ENCODE measurements at places on chromosomes 5 and 9.

DNA sequence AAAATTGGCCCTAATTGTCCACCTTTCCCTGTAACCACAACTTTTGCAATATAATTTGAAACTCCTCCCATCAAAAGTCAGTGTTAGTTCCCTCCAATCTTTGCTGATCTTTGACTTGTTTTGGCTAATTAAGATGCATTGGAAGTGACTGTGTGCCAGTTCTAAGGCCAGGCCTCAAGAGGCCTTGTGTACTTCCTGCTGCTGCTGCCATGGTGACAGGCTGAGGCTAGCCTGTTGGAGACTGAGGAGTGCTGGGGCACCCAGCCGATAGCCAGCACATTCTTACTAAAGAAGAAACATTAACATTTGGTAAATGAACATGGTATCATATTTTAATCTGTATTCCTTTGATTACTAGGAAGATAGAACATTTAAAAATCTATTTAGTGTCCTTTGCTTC is 86.5 kb downstream of the SREK1 start:
- no peak for DNase-seq

DNA sequence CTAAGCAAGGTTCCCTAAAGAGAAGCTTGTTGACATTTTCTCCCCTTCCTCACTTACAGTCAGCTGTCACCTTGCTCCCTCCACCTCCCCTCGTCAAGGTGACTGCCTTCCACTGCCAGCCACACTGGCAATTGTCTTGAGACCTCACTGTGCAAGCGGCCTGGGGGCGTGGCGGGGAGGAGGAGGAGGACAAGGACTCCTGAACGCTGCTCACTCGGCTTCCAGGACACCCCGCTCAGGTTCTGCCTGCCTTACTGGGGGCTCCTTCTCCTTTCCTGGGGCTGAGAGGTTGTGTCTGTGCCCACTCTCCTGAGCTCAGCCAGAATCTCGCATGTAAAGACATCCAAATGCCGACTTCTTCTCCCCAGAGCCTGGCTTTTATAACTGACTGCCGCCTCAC is 60.3 kb upstream of the LRRTM2 start:
- DNase-seq = no peak

DNA sequence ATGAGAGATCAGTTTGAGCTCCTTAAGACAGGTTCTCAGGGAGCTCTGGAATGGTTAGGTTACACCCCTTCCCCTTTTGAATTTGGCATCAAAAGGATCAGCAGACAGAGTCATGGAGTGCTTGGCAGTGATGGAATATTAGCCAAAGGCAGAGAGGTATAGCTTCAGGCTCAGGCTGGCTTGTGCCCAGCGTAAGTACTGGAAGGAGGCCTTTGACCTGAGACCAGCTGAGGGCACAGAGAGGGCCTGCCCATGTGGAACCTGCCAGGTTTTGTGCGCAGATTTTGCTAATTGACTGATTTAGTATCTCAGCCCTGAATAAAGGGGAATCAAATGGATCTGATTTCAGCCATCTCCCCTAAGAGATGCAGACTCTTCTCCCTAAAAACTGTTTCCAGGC is 81.5 kb downstream of the RGS3 start:
- no peak for DNase-seq

DNA sequence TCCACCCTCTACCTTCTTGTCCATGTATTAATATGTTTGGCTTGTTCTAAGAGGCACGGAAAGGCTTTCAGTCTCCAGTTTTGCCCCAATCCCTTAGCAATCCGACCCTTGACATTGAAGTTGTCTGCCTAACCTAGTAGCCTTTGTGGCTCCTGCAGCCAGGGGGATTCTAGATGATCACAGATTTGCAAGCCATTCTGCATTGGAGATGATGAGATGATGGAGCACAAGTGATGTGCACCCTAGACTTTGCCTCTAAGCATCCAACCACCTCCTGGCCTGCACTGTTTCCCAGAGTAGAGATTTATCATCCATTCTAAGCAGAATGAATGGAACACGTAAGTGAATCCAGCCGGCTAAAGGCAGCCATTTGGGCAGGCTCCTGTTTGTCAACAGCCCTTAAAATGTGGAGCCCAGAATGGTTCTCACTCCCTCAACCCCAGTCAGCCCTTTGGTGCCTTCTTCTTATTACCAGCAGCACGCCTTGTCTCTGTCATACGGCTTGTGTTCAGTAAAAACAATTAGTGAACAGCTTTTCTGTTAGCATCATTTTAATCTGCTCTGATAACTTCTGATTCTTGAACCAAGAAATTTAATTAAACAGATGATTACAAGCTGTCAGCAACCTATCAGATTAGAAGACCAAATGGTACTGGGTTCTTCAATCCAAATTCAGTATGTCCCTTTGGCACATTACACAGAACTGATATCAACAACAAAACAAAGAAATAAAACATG is 5.7 kb upstream of the TRAF1 start:
- DNase-seq = no peak

GRCh38 chr9:19288081-19288480 is 57.6 kb downstream of the DENND4C start:
- DNase-seq = no peak

DNA sequence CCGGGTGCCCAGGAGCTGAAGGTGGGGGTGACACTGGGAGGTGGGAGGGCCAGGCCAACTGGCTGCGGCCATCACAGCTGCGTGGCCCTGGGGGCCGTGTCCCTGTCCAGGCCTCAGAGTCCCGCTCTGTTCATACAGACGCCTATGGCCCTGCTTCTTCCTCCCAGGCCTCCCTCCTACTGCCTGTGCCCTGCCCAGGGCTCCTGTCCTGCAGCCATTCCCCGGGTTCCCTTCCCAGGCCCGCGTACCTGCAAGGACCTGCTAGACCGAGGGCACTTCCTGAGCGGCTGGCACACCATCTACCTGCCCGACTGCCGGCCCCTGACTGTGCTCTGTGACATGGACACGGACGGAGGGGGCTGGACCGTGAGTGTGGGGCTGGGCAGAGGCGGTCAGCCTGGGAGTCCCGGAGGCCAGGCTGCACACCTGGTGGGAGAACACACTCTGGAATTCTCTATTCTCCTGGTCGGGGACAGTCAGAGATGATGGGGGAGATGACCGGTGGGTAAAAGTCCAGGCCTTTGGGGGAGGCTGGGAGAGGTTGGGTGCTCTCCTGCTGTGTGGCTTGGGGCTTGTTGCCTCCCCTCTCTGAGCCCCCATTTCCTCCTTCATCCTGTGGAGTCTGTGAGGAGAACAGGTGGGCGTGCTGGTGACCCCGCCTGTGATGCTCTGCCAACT is 4.5 kb downstream of the FCN2 start:
- no peak for DNase-seq

GRCh38 chr9:20621471-20622329 is 599 bp downstream of the MLLT3 start:
- no peak for DNase-seq

GRCh38 chr5:93274291-93274690 is 306.7 kb downstream of the NR2F1-AS1 start:
- no peak for DNase-seq

DNA sequence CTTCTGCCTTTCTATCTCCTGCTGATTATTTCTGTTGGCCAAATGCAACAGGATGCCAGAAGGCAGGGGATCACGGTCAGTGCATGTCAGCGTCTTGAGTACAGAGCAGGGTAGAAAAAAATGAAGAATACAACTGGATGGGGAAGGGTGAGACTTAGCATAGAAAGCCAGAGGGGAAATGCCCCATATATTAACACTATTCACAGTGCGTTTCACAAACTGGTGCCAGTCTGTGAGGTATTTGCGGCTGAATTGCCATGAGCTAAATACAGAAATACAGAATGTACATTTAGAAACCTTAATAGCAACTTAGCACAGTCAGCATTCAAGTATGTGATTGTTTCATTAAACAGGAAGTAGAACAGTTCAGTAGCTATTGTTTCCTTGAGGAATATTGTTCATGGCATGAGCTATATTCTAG is 31.0 kb upstream of the SLC1A3 start:
- DNase-seq = no peak

DNA sequence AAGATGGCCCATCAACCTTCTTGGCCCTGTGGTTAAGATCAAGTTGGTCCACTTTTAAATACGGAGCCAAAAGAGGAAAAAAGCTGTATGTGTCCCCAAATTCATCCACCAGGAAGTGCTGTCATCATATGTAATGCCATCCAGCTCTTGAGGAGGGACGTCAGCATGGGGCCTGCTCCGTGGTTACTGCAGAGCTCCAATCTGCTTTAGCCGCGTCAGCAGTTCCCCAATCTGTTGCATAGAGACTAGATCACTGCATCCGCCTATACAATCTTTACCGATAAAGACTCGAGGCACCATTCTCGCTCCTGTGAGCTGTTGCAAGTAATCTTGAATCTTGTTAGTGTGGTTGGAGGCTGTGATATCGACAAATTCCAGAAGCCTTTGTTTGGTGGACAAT is 65.7 kb downstream of the GABRA6 start:
- DNase-seq = no peak

DNA sequence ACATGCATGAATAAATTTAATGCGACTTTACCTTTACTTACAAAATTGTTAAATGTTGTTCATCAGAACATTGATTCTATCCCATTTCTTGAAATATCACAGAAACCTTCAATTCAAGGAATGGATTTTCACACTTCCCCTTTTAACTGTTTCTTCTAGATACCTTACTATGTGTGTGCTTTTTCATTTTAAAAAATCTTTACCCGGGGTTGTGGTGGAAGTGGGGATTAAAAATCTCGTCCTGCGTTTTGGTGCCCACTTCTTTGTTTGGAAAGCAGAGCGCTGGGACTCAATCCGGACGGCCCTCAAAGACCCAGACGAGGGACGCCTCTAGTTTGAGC is 5.8 kb upstream of the MEF2C start:
- DNase-seq = no peak

GRCh38 chr5:138458856-138459255 is 6.4 kb upstream of the EGR1 start:
- no peak for DNase-seq

DNA sequence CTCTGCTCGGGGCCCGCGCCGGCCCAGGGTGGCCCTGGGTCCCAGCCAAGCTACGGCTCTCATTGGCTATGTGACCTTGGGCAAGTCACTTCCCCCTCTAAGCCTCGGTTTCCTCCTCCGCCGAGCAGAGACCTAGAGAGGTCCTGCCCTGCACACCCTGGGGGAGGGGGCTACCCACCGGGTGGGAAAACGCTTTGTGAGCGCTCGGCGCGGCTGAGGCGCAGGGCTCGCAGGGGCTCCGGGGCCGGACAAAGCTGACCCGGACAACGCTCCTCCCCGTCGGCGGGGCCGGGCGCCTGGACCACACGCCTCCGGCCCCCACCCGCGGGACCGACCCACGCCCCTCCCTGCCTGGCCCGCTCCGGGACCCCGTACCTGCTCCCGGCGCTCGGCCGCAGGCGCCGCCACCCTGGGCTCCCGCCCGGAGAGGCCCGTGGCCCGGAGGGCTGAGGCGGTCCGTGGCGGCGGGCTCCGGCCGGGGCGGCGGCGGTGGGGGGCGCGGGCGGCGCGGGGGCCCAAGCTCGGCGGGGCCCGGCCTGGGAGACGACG is 85.7 kb upstream of the MELK start:
- no peak for DNase-seq

GRCh38 chr5:173627860-173628392 is 11.5 kb upstream of the BOD1 start:
- DNase-seq = no peak

DNA sequence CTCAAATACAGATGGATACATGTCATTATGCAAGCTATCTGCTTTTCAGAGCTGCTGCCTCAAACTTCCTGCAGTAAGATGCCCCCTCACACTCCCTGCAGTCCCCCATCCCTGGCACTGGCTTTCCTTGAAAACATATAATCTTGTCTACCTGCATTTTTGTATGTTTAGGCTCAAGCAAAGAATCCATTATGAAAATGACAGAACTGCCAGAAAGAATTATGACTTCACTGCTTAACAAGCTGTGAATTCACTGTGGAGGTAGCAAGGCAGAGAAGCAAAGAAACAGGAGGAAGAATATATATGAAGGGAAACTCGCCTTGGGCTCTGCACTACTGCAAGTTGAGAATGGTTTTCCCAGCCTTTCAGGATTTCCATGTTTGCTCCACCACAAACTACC is 39.4 kb upstream of the PPP2R2B start:
- no peak for DNase-seq
